ENCODE measurements at places on chromosomes 13 and 19.
A peak's percentile ranks its signal among the peaks of the same experiment; 100 is the strongest.

GRCh38 chr13:25116044-25116443 is 20.1 kb downstream of the PABPC3 start:
- DNase-seq = no peak

- DNase-seq = no peak
Measured at GRCh38 chr13:25874064-25874737, 177.6 kb downstream of the SHISA2 start.

- DNase-seq = no peak
Measured at GRCh38 chr19:33263325-33264023, 37.8 kb upstream of the SLC7A10 start.

GRCh38 chr13:93004919-93005318 is 221.7 kb upstream of the GPC6 start:
- no peak for DNase-seq

DNA sequence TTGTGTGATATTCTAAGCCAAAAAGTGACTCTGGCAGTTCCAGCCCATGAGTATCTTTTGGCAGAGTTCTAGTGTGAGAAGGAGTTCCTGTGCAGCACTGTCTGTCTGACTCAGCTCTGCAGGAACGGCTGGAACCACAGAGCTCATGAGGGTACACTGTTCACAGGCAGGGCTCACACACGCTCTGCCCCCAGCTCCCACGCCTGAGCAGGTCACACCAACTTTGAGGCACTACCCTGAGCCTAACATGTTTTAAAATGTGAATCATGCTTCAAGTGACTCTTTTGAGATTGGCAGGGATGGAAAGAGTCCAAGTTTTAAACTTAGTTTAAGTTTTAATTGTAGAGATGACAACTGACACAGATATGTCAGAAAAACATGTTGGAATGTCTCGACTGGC is 1203.3 kb downstream of the UQCRFS1 start:
- DNase-seq = no peak

- DNase-seq = no peak
Measured at GRCh38 chr19:18503971-18504885, 17.6 kb downstream of the ELL start.

DNA sequence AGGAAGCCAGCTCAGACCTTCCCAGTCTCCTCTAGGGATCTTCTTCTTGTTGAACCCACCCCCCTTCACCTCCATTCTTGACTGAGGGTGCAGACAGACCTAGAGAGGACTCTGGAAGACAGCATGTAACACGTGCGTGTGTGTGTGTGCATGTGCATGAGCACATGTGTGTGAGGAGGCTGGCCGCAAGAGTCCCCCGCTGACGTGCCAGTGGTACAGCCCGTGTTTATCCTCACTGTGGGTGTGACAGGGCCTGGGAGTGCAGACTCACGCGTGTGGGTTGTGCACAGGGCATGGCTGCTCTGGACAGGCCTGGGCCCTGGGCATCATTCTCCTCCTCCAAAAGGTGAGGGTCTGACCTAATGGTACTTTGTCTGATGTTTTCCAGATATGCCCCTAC is 26.3 kb downstream of the LYL1 start:
- DNase-seq = no peak

- DNase-seq = no peak
Measured at GRCh38 chr19:37635076-37636056, 19.9 kb downstream of the ZFP30 start.

- peak; percentile 54 for DNase-seq
Measured at GRCh38 chr19:41821003-41821735, 23.3 kb downstream of the LYPD4 start.

DNA sequence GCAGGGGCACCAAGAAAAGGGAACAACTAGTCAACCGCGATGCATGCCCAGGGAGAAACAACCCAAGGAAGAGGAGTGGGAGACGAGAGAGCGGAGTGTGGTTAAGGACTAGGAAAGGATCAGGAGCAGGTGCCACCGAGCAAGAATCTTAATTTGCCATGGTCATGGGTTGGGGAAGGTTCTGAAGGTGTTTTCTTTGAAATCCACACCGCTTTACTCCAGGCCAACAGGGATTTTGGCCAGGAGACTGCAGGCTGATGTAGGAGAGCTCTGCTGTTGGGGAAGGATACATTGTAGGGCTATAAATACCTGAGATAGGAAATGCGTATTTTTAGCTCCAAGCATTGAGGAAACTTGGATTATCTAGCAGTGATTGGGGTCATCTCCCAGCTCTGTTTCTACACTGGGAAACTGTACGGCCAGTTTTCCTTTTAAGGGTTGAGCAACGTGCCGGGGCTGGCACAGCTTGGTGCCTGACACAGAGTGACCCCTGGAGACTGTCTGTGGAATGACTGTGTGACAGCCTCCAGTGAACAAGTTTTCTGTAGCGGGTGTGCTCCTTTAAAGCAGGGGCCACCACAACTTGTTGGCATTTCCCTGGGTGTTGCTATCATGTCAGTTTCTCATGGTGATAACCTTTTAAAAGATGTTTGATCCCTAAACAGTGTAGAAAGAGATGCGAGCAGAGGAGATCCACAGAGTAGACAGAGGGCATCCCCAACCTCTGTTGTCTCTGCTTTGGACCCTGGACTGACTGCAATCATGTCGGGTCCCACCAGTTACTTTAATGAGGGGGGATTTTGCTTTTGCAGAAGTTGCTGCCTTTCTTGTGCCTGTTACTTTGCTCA is 34.3 kb downstream of the ZNF536 start:
- DNase-seq = no peak

- DNase-seq = no peak
Measured at GRCh38 chr13:24162604-24163003, 2.1 kb downstream of the SPATA13 start.

All from CD4-positive, alpha-beta T cell treated with Interleukin-2 at 100 ng/mL for 4 hours (primary cell).